Activated T-helper 9 cell treated with anti-CD3 and anti-CD28 coated beads, Interleukin-2, amount 50 U/mL, for 16 hours (primary cell): ENCODE measurements at places on chromosomes 12 and 14.

- DNase-seq: no peak
Measured at GRCh38 chr12:64077922-64078321, 144.2 kb downstream of the KICS2 start.

DNA sequence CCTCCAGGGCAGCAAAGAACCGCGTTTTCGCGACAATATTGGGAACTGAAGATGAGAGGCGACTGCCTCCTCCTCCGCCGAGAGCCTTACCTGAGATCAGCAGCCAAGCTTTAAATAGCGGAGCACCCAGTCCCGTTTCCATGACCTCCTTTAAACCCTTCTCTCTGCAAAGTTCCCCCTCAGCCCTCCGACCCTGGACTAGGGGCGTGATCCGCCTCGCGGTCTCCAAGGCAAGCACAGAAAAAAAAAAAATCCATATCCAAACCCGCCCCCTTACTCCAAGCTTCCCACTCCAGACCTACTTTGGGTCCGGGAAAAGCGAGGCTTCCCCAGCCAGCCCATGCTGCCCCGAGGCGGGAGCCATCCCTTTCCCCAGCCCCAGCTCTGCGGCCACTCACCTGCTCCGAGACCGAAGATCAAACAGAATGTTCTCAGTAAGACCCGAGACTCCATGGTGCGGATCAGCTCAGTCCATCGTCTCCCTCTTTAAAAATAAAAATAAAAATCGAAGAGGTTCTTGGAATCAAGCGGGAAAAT is 630 bp downstream of the NELL2 start:
- no peak for DNase-seq

DNA sequence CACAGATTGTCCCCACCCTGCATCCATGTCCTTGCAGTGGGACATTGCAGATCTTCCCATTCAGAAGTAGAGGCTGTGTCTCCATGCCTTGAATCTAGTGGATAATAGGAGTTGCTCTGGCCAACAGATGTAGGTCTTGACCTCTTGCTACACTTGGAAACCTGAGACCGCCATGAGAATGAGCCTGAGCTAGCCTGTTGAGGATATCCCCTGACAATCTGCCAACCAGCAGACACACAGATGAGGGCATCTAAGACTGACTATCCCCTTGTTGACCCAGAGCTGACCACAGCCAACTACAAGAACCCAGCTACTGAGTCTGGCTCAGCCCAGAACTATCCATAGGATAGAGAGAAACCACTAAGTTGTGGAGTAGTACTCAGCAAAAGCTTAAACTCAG is 161.1 kb upstream of the NOS1 start:
- DNase-seq: no peak

GRCh38 chr12:105409801-105410471 is 79.4 kb downstream of the C12orf75 start:
- DNase-seq: no peak

DNA sequence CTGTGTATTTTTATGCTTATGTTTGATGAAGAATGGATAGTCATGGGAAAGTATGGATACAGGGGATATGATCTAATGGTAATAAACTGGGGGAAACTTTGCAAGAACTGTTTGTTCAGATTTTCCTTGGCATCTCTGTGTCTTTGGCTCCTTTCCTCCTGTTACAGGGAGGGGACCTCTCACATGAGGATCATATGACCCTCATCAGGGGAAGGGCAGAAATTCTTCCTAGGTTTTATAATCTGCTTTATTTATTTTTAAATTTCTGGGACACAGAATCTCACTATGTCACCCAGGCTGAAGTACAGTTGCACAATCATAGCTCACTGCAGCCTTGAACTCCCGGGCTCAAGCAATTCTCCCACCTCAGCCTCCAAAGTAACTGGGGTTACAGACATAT is 526.5 kb downstream of the CCER1 start:
- no peak for DNase-seq

- DNase-seq: no peak
Measured at GRCh38 chr12:109888179-109889020, 8.1 kb upstream of the GLTP start.

DNA sequence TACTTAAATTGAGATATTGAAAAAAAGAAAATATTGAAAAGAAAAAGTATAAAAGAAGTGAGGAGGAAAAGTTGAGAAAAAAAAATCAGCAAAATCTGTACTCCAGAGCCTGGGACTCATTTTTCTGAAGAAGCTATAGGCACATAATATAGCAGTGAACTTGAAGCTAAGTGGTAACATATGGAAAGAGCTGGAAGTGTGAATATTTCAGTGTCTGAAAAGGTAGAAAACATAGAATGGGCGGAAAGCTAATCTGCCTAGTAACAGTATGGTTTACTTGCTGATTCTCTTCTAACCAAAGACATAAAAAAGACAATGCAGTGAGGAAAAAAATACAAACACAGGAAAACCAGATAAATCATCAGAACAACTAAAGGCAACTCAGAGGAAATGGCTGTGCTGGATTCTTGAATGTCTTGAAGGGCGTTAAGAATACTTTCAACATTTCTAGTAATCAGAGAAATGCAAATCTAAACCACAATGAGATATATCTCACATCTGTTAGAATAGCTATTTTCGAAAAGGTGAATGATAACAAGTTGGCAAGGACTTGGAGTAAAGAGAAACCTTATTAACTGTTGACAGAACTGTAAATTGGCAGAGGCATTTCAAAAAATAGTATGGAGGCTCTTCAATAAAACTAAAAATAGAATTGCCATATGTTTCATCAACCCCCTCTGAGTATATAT is 784.6 kb downstream of the LRFN5 start:
- DNase-seq: no peak

GRCh38 chr14:104358528-104359300 is 220.3 kb downstream of the KIF26A start:
- DNase-seq: no peak

GRCh38 chr14:61148742-61149350 is 132.3 kb downstream of the TMEM30B start:
- no peak for DNase-seq

GRCh38 chr12:96063046-96063445 is 27.7 kb upstream of the LTA4H start:
- no peak for DNase-seq

DNA sequence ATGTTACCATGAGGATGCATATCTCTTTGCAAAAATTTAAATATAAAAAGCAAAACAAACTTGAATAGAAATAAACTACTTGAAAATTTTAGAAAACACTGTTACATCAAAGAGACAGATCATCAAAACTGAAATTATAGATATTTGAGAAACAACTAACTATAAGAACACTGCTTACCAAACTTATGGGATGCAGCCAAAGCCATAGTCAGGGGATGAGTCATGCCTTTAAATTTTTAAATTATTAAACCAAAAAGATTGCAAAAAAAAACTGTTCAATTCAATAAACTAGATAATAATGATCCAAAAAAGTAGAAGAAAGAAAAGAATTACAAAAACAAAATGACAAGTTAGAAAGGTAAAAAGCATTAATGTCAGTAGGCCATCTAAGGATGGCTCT is 7.5 kb downstream of the BDKRB2 start:
- no peak for DNase-seq

DNA sequence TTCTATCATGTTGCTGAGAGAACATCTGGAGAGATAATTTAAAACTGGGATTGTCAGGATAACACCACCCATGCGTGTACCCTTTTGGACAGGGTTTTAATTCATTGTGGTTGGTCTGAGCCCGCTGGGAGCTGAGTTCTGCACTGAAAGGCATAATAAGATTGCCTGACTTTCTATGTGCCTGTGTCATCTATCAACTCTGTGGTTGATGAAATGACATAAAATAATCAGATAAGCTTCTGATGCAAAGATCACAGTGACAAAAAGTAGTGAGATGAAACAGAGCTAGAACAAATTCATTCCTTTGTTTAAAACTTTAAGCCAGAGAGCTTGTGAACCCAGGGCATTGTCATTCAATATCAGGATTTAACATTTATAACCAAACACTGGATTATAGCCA is 98.7 kb downstream of the BBS10 start:
- no peak for DNase-seq

DNA sequence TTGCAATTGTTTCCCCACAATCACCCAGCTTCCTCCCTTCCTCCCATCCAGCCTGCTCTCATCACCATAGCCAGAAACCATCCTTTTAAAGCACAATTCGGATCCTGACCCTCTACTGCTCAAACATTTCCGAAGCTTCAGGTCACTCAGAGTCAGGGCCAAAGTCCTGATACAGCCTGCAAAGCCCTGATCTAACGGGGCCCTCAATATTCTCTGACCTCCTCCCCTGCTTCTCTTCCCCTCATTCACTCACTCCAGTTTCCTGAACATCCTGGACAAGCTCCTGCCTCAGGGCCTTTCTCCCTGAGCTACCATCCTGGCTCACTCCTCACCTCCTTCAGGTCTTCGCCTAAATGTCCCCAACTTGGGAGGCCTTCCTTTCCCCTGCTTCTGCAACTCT is 46.1 kb downstream of the PITPNM2 start:
- DNase-seq: no peak

- DNase-seq: no peak
Measured at GRCh38 chr12:68451261-68452077, 119.3 kb upstream of the MDM1 start.

DNA sequence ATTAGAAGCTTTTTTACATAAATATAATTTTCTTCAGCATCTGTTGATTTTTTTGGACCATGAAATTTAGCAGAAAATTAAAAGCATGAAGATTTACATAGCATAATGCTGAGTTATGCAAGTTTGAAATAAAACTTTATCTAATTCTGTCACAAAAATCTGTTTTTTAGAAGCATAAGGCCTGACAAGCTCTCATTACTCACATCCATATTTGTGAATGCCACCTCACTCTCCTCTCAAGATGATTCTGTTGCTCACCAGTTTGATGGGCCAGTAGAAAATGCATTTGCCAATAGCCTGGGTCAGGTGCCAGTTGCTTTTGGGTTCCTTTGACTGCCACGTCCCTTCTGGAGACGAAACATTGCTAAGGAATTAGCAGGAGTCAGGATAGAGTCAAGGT is 181.5 kb upstream of the ATP2B1 start:
- no peak for DNase-seq

GRCh38 chr14:72709916-72710611 is 183.8 kb downstream of the DPF3 start:
- DNase-seq: no peak

DNA sequence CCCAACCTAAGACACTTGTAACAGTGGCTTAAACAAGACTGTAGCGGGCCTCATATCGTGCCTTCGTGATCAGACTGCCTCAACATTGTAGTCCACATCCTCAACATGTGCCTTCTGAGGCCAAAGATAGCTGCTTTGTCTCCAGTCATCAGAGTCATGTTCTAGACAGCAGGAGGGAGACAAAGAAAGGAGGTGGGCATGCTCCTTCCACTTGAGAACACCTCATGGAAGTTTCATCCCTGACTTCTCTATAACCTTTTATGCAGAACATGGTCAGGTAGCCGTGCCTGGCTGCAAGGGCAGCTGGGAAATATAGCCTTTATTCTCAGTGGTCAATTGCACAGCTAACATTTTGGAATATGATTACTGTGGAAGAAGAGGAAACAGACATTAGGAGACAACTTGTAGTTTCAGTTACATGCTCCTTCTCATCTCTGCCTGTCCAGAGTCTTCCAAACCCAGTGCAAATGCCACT is 25.3 kb upstream of the DHRS2 start:
- DNase-seq: no peak

DNA sequence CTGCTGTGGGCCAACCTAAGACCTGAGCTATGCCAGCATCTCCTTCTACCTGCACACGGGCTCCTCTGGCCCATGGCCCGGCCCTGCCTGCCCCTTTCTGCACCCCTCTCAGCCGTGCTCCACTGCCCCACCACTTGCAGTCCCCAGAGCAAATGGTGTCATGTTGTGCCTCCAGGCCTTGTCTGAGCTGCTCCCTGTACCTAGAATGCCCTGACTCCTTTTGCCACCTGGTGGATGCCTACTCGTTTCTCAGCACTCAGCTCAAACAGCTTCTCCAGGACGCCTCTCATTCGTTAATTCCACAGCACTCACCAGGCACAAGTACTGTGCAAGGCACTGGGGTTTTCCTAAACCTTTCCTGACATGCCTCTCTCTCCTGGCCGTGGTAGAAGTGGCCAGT is 63.2 kb upstream of the PNMA1 start:
- no peak for DNase-seq

DNA sequence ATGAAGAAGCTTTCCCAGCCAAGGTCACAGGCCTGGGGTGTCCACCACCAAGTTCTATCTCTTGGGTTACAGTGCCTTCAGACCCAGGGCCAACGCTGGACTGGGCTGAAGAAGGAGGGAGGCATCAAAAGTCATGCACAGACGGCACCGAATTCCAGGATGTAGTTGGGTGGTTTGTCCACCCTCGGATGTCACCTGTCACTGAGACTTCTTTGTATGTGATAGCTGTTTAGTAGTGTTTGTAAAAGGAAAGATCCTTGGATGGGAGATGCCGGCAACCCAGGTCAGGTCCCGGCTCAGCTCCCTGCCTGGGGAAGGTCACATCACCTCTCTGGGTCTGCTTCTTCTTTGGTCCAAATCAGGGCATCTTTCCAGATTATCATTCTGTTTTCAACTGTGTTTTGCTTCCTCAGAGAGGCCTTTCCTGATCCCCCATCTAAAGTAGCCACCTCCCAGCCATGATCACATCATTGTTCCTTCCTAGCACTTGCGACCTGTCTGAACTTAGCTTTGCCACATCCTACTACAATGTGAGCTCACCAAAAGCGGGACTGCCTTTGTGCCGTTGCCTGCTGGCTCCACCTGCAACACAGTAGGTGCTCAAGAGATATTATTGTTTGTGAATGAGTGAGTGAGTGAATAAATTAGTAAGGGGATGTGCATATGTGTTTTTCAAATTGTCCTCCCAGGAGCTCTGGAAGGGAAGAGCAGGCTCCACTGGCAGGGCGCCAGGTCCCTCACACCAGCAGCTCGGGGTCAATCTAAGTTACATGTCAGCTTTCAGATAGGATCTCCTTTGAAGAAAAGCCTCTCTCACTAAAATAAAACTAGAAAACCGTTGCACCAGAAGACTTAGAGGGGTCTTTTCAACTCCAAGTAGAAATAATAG is 2.1 kb downstream of the TSPAN11 start:
- no peak for DNase-seq

GRCh38 chr12:26830363-26830762 is 2.6 kb downstream of the ITPR2 start:
- no peak for DNase-seq

DNA sequence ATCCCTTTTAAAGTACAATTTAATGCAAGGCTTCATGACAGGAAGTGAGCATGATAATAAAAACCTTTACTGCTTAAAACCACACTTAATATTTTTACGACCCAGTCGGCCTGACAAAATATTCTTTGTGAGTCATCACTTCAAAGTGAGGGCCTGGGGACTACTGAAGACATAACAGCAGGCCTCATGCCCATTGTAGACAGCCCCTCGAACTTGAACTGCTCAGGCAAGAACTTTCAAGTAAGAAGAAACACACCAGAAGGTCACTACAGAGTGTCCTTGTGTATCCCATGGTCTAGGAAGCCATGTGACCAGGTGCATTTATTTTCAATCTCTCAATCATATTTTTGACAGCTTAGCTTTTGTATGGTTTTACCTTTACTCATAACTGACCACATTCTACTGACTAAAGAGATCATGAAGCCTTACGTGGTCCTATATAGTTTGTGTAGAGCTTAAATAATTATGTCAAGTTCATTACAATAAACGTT is 61.4 kb upstream of the MANSC4 start:
- no peak for DNase-seq
